ENCODE measurements at places on chromosomes 6 and 20.

DNA sequence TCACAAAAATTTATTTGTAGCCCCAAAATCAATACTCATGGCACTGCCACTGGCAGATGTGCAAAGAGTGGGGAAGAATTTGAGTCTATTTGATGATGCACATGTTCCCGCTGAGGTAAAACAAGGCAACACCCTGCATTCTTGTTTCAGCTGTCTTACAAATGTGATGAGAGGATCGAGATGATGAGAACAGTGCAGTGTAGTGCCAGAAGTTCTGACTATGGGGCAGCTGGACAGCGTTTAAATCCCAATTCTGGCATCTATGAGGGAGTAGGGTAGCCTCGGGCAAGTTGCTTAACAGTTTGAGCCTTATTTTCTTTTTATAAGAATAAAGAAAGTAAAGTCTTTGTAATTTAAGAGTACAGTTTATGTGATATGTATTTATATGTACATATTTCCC is 296.7 kb upstream of the FKBP1C start:
- DNase-seq = no peak

DNA sequence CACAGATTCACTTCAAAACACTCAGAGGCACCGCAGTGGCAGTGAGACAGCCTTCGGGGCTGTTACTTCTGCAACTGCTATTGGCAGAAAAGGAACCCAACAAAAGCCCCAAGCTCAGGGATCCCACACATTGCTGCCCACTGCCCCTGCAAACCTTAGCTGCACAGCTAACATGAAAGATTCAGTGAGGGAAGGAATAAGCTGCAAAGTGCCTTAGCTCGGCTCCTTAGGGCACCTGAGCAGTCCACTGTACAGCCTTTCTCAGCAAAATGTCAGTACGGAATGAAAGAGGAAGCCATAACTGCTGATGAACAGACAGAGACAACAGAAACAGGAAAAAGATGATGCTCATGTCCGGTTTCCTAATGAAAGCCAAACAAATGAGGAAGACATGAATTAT is 179.7 kb upstream of the SHLD1 start:
- no peak for DNase-seq

DNA sequence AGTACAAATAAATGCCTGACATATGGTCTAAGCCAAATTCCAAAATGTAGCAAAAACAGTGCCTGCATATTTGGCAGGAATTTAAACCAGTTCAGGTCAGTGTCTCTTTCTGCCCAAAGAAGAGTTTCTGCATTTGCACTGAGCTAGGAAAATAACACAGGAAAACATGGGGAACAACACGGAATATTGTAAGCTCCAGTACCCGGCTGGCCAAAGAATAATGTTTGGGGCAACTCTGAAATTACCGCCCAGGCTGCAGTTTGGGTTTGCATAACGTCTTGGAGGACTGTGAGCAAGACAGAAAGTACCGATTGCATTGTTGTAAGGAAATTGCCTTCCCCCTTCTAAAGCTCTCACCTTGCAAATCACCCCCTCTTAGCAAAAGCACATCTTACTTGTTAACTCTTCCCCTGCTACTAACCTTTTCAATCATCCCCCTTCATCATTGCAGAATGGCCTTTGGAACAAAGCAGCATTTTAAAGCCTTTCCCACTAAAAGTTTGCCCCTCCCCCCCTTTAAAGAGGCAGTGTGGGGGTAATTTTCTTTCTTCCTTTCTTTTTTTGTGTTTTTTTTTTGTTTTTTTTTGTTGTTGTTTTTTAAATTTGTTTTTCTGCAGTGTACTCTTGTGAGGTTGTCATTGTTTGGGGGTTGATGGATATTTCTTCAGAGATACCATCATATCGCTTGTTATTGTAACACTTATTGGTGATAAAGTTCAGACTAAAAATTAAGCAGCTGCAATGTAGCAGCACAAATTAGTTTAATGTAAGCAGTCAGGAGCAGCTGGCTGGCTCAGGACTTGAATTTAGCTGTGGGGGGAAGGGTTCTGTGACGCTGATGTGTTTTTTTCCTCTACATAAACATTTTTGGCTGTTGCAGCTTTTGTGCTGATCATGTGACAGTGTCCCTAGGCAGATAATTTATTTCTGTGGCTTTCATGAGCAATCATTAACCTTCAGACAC is 100.0 kb upstream of the CITED2 start:
- peak; percentile 86 for DNase-seq

DNA sequence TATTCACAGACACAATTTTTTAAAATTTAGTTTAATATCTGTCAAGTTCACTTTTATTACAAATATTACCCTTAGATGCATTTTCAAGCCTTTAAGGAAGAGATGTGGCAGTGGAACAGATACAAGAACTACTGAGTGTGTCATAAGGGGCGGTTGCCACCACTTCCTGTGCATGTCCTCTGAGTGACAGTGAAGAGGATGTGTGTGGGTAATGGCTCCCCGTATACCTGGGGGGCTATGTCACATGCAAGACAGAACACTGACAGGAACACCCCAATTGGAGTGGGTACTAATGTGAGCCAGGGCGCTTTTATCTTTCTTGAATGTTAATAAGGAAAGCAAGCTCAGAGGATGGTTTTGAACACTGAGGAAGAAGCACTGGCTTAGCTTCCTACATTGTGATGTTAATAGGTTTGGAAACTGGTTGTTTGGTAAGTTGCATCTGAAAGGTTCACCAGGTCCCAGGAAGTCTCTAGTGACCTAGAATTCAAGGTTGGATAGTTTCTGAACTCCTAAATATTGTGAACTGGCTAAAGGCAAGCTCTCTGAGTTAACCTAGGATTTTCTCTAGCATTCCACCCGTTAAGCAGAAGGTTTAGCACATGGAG is 83.4 kb upstream of the ASF1A start:
- DNase-seq = no peak

GRCh38 chr6:2566048-2566447 is 184.7 kb downstream of the MYLK4 start:
- DNase-seq = no peak

- no peak for DNase-seq
These were observed 274.2 kb upstream of the CDH4 start for GRCh38 chr20:60977901-60978300.

- DNase-seq = no peak
These were observed 267.4 kb downstream of the CDH4 start for GRCh38 chr20:61519488-61519887.
